Stimulated activated naive CD4-positive, alpha-beta T cell treated with Interleukin-2 at 50 U/mL for 16 hours (primary cell): ENCODE measurements at places on chromosomes 3 and 15.

DNA sequence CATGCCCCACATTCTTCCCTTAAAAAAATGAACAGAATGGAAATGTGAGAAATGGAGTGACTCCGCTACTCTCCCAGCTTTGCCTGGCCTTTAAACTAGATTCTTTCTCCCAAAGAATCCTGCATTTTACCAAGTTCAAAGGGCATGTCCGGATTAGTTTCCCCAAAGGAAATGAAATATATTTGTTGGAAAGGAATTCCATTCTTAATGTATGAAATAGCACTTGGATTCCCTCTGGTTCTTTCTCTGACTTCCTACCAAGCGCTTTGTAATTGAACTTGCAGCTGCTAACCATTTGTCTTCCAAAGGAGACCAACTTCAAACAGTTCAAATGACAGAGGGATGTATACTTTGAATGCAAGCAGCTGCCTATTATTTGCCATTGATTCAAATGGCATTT lies 18.9 kb downstream of the MAP2K1 start:
- no peak for DNase-seq

GRCh38 chr15:56832125-56832524 lies 86.3 kb upstream of the TCF12 start:
- DNase-seq, result no peak

DNA sequence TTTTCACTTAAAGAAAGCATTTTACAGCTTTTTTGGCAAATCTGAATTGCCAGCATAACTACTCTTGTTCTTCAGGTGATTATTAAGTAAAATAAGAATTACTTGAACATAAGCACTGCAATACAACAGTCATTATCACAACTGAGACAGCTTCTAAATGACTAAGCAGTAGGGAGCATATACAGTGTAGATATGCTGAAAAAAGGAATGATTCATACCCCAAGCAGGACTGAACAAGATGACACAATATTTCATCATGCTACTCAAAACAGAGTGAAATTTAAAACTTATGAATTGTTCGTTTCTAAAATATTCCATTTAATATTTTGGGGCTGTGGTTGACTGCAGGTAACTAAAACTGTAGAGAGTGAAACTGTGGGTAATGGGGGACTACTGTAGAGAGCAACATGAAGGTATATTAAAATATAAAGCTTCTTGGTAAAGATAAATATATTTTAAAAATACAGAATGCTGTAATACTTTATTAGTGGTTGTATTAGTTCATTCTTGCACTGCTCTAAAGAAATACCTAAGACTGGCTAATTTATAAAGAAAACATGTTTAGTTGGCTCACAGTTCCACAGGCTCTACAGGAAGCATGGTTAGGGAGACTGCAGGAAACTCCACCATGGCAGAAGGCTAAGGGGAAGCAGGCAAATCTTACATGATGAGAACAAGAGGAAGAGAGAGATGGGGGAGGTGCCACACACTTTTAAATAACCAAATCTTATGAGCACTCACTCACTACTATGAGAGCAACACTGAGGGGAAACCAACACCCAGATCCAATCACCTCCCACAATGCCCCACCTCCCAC lies 84.8 kb downstream of the DCLK3 start:
- no peak for DNase-seq

- DNase-seq, result no peak
These were observed 68.5 kb upstream of the PRR20G start for GRCh38 chr3:127356381-127356780.

DNA sequence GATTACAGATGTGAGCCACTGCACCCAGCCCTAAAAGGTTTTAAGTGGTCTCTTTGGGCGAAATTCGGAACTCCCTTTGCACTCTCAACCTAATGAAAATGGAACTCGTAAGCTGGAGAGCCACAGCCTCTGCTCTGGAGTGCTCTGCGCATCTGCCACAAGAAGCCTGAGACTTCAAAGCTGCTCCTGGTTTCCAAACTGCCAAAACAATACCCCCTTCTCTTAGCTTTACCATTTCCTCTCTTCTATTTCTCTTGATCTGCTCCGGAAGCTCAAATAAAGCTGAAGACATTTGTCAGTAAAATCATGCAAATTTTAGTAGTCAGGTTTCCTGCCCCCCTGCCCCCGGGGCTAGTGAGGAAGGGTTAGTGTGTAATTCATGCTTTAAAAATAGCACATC lies 312.7 kb downstream of the MFSD1 start:
- DNase-seq, result no peak

- no peak for DNase-seq
These were observed 128.5 kb upstream of the GAP43 start for GRCh38 chr3:115494826-115495225.

- no peak for DNase-seq
These were observed 8.7 kb downstream of the PDZRN3 start for GRCh38 chr3:73616056-73616455.

GRCh38 chr3:675846-676245 lies 417.0 kb upstream of the CNTN6 start:
- DNase-seq, result no peak

DNA sequence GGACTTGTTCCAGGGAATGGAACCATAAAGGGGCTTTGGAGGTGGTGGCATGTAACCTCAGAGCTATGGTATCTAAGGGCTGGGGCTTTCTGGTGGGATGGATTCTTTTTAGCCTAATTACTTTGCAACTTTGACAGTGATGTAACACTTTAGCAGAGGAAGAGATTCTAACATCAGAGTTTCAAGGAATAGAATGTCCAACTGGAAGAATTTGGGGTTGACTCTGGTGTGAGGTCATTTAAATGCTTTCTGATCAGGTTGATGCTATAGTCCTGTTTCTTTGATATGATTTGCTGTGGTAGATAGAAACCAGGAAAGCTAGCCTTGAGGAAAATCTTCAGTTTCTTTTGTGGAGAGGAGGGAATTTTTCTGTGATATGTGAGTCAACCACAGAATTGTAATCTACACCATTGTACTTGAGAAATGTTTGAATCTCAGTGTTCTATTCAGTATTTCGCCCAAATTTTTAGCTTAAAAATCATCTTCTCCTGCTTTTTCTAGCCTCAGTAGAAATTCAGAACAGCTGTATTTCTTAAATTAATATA lies 40.0 kb downstream of the ATP2C1 start:
- DNase-seq, result no peak

DNA sequence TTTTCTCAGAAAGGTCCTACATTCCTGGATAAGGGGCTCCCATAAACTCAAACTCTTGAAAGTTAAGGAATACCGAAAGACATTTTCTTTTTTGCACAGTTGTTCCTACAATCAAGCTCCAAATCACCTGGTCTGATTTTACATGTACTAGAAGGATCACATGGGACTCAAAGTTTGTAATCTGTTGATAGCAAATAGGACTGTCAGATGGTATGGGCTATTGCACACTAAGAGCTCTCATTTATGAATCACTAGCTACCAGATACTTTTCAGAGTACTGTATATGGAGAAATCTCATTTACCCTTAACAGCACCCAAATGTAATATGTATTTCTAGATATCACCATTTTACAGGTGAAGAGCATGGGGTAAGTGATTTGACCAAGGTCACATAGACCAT lies 49.5 kb upstream of the CMSS1 start:
- DNase-seq, result no peak

- no peak for DNase-seq
These were observed 9.3 kb upstream of the RBP1 start for GRCh38 chr3:139548801-139549200.

DNA sequence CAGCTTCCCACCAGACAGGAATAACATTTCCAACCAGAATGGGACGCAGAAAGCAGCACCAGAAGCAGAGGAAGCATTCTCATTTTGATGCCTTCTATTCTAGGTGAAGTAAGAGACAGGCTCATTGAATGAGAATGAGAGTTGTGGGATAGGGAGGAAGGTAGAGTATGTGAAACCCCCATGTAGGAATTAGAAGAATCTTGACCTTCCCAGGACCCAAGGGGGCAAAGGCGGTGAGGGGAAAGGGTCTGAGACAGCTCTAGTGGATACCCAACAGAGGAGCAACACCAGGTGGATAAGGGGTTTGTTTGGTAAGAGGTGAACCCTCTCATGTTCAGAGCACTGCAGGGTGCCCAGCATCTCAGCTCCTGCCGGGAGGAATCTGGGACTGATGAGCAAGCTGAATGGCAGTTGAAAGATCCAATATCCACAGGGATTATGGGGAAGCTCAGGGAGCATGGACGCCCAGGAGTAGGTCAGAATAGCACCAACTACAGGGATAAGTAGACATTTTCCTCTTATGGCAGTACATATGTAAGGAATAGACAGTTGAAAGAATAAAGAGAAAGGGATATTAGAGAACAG lies 77.0 kb downstream of the PLCL2 start:
- DNase-seq, result no peak

DNA sequence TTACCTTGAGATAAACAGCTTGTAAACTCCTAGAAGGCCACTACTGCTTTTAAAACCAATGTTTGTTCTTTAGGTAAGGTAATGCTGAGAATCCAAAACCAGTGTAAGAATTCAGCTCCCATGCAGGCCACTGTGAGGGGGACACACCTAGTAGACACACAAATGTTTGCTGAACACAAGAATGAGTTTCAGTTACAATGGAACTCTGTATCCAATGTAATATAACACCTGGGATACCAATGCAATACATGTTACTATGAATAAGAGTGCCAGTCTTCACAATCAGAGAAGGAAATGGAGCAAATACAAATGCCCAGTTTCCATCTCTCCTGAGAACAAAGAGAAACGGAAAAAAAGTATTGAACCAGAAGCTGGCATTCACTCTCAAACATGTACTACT lies 65.9 kb downstream of the IGF2BP2 start:
- DNase-seq, result no peak

- no peak for DNase-seq
These were observed 54.5 kb upstream of the C3orf80 start for GRCh38 chr3:160170409-160171370.
